HT1080 (cell line): ENCODE measurements at places on chromosomes 2 and 18. TPM values are rescaled to one million over a fixed set of nuclear protein-coding genes. Genes with fewer than 3 reads are reported as not detected.

Gene UBE2F
- total RNA-seq, result 71.4 and 77.4 TPM in 2 replicates

DNA sequence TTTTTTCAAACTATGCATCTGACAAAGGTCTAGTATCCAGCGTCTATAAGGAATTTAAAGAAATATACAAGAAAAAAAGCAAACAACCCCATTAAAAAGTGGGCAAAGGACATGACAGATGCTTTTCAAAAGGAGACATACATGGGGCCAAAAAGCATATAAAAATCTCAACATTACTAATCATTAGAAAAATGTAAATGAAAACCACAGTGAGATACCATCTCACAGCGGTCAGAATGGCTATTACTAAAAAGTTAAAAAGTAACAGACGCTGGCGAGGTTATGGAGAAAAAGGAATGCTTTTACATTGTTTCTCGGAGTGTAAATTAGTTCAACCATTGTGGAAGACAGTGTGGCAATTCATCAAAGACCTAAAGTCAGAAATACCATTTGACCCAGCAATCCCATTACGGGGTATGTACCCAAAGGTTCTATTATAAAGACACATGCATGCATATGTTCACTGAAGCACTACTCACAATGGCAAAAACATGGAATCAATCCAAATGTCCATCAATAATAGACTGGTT is 643.1 kb upstream of the LRRTM1 start:
- no peak for DNase-seq

GRCh38 chr18:63319383-63320122 is at the start of gene BCL2:
Gene BCL2 (minus strand): TSS chr18:63319769.
- DNase-seq, result peak; percentile 35

- DNase-seq, result peak; percentile 61
Measured at GRCh38 chr18:54608028-54608642, 17.1 kb downstream of the DYNAP start.

DNA sequence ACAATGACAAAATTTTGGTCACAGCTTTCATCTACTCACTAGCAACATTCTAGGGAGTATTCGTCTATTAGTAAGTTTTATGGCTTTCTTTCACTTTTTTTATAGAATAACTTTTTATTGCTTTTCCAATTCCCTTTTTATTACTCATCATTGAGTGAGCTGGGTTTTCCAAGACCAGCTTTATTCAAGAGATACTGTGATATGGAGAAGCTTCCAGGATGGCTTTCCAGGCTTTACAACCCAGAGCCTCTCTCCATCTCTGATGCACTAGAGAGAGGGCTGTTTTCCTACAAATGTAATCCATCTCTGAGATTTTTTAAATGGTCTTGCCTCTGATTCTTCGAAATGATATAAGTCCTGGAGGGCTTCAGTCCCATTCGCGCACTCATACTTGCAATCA is 118.3 kb downstream of the LDLRAD4 start:
- DNase-seq, result no peak

DNA sequence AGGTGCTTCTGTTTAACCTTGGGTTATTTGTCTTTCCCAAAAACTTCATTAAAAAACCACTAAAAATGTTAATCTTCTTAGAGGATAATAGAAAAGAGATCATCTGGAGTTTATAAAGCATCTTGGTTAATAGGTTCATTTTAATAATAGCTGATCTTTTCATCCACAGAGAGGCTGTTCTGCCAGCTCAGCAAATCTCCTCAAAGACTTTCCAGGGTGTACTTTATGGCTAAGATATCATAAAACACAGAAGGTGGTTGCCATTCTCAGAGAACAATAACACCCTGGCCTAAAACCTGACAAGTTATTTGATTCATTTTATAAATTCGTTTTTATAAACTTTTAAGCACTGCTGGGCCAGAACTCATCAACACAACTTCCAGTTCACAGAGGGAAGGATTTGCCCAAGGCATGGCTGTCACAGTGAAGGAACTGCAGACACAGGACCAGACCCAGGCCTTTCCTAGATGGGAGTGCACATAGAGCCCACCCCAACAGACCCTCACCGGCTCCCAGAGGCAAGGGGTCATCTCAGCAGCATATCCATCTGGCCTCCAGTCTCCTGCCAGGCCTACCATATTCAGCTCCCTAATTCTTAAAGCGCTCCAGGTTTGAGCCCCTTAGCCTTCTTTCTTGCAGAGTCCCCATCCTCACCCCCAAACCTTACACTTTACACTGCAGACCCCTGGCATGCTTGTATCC is 203.4 kb upstream of the RAB6C start:
- no peak for DNase-seq

Gene SLC16A14
- total RNA-seq, result not detected in 2 replicates

Gene RUFY4
- total RNA-seq, result not detected in 2 replicates

- no peak for DNase-seq
Measured at GRCh38 chr18:48163738-48164115, 233.3 kb upstream of the SMAD2 start.

Gene RAX
- total RNA-seq, result not detected in 2 replicates

DNA sequence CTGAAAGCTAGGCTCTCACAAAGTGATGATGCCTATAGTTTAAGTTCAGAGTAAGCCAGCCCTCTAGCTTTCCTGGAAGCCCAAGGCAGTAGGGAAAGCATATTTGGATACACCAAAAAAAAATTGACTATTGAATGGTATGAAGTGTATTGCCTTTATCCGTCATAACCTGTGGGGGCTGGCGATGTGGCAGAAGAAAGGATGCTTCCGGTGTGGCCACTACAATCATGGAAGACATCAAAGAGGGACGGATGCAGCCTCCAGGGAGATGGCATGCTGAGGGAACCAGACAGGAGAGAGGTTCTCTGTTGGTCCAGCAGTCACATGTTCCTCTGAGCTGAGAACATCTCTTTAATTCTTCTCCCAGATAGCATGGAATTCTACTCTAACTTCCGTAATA is 170.3 kb downstream of the TMEM18 start:
- no peak for DNase-seq

- no peak for DNase-seq
Measured at GRCh38 chr18:3578621-3579020, 128.6 kb downstream of the TGIF1 start.

Gene ZDBF2
- 5.0 and 5.3 TPM in 2 replicates for total RNA-seq

Gene GALR1
- total RNA-seq, result not detected in 2 replicates

GRCh38 chr2:27824401-27824800 is 52.9 kb downstream of the MRPL33 start:
- DNase-seq, result no peak

GRCh38 chr2:16198166-16198912 is 258.0 kb downstream of the MYCN start:
- DNase-seq, result no peak

GRCh38 chr2:64524604-64525316 is 632 bp downstream of the AFTPH start:
- DNase-seq, result peak; percentile 18

Gene MBD2
- 35.6 and 45.9 TPM in 2 replicates for total RNA-seq

Gene VWA3B
- total RNA-seq, result not detected in 2 replicates

- no peak for DNase-seq
Measured at GRCh38 chr2:36477315-36477714, 120.7 kb downstream of the FEZ2 start.

DNA sequence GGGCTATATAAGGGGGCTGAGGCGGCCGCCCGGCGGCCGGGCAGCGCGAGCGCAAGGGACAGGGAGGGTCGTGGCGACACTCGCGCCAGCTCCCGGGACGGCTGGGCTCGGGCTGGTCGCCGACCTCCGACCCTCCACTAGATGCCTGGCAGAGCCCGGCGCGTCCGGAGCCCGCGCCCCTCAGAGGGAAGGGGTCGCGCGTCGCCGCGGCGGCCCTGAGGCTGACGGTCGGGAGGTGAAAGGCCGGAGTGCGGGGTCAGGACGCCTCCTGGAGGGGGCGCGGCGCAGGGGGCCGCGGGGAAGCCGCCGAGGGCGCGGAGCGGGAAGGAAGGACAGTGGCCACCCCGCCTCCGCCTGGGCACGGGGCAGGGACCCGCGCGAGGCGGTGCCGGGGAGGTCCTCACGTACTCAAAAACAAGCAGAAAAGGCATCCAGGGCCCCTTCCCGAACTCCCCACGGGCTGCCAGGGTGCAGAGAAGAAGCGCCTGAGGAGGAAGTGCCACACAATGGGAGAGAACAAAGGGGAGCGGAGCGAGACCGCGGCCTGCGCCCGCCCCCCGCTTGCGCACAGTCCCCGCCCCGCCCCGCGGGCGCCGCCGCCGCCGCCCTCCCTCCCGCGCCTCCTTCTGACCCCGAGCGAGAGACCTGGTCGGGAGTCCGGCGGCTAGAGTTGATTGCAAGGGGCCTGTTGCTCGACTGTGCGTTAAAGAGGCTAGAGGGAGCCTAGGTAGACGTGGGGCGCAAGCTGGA is 776 bp upstream of the KLF7 start:
- DNase-seq, result peak; percentile 78

DNA sequence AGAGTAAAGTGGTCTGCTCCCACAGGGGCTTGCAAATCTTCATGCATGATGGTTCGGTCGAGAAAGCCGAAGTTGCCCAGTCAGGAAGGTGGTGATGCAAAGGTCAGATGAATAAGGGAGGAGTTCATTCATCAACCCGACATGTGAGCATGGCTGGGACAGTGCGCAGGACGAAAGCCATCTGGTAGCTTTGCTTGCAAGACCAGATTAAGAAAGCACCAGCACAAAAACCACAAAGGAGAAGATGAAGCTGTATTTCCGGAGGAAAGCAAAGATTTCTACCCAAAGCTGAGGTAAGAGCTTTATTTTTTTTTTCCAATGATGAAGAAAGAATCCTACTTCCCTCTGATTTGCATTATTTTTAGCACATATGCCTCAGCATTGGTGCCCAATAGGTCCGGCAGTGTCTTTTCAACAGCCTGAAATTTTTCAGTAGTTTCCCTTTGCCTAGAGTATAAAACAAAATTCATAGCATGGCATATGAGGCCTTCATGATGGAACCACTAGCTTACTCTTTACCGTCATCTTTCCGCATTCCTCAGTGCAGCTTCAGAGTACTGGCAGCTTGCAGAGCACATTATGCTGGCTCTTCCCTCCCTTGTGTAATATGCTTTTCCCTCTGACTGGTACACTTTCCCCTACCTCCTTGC is 112.0 kb upstream of the THOC1 start:
- no peak for DNase-seq

- DNase-seq, result no peak
Measured at GRCh38 chr2:56347881-56348280, 164.1 kb downstream of the CCDC85A start.

Gene ANO7
- total RNA-seq, result 0.53 and 2.4 TPM in 2 replicates

GRCh38 chr18:31233621-31234275 is 71.1 kb upstream of the DSC1 start:
- DNase-seq, result no peak

DNA sequence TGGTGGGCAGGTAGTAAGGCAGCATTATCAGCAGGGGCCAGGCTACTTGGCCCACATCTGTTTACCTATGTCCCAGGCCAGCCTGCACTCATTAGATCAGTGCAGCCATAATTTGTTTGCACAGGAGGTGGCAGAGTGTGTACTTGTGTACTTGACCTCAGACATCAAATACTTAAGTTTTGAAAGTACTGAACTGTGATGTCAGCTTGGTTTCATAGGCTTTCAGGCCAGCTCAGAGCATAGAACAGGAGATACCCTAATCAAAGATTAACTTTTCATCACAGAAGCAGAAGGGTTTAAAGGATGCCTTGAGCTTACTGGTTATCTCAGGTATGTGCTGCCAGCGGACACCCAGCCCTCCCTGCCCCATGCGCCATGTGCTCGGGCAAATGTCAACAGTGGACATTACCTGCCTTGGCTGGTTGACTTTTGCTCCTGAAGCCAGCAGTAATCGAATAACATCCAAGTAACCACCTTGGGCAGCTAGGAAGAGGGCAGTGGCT is 33.2 kb downstream of the ANKRD29 start:
- no peak for DNase-seq

DNA sequence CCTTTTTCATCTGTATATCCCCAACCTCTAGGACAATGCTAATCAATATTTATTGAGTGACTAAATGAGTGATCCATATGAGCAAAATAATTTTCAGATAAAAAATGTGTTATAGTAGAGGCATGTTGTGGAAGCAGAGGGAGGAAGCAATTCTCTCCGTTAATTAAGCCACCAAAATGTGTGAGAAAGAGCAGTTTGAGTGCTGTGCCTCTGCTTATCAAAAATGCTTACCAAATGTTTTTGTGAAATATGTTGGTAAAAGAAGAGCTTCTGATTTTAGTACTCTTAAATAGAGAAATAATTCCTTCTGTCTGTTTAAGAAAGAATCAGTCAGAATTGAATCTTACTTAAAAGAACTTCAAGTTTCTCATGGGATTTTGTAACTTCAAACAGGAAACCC is 90.3 kb downstream of the DTNA start:
- DNase-seq, result no peak

Gene SERPINB7
- total RNA-seq, result 50.9 and 71.5 TPM in 2 replicates

DNA sequence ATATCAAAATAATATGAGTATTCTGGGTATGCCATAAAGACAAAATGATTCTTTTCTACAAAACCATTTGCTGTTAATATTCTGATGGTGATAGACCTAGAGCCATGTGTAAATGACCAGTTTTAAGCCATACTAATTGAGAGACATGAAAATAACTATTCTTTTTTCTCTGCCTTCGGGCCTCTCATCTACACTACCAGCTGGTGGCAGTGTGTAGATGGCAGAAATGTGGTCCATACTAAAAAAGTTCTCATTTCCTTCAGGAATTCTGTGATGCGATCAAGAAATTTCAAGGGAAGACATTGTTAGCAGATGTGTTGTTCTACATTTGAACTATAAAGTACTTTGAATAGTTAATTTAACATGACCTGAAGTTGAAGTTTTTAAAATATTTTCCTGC is 485.2 kb downstream of the TRIB2 start:
- no peak for DNase-seq

DNA sequence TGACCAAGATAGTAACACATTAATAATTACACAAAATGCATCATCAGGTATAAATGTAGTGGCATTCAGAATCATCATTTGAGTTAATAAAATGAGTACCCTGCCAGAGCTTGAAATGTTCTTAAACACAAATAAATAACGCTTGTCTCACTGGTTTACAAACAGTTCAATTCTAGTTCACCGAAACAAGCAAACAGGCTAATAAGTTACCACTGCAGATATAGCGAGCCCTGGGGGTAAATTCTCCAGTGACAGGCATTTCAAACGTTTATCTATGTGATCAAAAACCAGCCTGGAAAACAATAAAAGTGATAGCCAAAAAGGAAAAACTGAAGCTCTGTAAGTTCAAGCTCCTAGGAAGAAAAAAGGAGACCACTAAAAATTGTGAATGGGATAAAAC is 152.6 kb downstream of the THADA start:
- DNase-seq, result no peak

DNA sequence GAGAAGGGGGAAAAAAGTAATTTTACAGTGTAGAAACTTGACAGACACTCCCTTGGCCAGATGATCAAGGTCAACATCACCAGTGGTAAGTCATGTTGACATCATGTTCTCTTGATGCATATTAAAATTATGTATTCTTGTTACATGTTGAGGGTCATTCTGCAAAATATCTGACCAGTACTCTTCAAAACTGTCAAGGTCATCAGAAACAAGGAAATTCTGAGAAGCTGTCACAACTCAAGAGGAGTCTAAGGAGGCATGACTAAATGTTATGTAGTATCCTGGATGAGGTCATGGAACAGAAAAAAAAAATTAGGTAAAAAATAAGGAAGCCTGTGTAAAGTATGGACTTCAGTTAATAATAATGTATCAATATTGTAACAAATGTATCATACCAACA is 6.3 kb downstream of the SGPP2 start:
- DNase-seq, result no peak

GRCh38 chr2:123438675-123439074 is 586.4 kb upstream of the CNTNAP5 start:
- no peak for DNase-seq

Gene FAP
- 0.23 TPM in 1 of 2 replicates, not detected in the other for total RNA-seq

Gene STARD6
- total RNA-seq, result not detected in 2 replicates

- DNase-seq, result no peak
Measured at GRCh38 chr18:76838182-76838581, 15.8 kb downstream of the ZNF236 start.

Gene AQP12A
- not detected in 2 replicates for total RNA-seq
